ENCODE measurements at places on chromosomes 5 and 9.
A peak's percentile ranks its signal among the peaks of the same experiment; 100 is the strongest.

DNA sequence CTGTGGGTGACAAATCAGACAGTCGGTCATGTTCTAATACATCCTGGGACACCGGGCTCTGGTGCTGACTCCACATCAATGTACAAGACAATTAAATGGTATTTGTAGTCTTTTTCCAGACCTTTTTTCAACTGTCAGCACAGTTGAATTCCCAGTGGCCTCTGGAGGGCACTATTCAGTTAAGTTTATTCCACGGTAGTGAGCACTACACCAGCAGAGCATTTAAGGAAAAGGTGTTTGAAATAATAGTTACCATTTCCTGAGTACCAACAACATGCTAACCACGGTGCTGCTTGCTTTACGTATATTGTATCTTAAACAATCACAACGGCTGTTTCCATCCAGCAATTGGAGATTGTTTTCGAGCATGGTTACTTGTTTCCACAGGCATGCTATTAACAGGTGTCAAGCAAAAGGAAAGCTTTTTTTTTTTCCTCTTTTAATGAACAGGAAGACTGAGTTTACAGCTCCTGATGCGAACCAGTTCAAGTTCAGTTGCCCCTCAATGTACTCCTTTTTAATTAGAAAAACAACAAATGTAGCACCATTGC, 186.7 kb downstream of the PDZD2 start:
- peak; percentile 2 for DNase-seq

DNA sequence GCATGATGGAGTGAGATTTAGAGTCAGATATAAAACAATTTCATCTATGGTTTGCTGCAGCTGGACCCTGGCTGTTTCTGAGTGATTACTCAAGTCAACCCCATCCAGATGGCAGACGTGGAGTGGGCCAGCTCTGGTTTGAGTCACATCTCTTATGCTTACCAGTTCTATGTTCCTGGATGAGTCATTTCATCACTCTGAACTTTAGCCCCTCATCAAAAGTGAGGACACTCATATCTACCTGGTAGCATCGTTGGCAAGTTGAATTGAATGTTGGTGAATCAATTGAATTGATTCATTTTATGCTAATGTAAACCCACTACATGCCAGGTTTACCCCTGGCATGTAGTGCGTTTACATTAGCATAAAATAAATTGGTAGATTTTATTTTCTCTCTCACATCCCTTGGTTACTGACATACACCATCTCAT, 176.4 kb downstream of the FGF18 start:
- no peak for DNase-seq

DNA sequence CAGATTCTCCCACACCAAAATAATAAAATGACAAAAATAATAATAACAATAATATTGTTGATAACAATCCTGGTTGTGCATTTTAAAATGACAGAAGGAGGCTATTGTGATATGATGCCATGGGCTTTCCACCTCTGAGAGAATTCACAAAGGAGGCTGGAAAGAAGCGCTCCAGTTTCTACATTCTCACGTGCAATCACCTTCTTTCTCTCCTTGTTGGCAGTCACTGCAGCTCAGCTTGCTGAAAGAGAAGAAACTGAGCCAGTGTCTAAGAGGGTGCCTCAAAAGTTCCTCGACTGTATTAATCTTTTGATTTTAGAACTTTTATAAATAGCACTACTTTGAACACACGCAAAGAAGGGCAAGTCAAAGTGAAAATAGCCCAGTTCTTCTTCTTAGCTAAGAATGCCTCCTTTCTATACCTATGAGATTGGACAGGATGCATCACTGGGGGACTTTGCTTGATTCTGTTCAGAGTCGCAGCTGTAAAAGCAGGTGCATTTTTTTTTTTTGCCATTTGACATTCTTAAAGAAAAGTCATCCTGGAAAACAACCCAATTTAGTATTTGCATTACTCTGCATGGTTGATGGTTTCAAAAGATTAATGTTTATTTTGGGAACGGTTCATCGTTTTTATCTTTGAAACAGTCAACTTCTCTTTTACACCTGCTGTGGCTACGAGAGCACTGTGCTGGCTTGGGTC, 12.4 kb upstream of the SUB1 start:
- no peak for DNase-seq

DNA sequence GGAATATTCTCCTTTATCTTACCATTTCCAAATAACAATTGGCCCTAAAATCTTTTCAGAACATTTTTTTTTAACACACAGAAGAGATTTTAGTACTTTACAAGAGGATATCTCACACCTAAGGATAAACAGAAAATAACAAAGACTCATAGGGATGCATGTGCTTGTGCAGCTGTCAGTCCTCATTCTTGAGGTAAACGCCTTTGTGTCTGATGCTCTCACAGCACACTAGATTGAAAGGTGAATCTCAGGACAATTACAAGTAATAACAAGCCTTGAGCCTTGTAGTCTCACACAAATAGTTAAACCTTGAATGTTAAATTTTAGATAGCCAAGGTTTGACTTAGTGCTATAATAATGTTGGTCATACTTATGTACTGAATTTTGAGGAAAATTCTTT, 439.2 kb downstream of the PTPRD start:
- no peak for DNase-seq

DNA sequence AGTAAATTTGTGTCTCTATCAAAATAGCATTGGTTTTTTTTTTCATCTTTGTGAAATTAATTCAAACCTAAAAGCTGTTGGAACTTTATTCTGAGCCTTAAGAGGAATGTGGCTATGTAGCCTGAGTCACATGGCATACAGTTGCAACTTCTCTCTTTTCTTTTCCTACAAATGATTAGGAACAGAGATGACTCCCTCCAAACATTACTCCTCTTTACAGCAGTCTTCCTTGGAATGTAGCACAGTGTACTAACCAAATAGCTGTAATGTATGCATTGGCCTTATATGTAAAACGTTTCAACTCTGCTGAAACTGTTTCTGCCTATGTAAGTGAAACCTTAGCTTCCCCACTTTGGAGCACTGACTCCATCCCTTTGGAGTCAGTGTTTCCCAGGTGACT, 100.9 kb upstream of the MAP1B start:
- no peak for DNase-seq
